ENCODE measurements at places on chromosomes 2 and 18.
A peak's percentile ranks its signal among the peaks of the same experiment; 100 is the strongest.

DNA sequence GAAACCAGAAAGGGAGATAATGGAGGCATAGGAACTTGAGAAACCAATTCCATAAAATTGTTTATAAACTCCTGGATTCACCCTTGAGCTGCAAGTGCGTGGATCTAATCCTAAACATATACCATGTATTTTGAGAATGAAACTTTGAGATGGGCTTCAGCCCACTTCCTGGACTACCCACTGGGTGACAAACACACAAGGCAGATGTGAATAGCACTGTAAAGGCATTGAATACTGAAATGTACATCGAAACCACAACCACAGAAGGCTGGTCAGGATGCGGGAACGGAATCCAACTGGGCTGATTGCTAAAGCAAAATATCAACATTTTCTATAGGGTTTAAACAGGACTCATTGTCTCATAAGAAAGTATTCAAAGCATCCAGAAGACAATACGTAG, 228.5 kb upstream of the ZEB2 start:
- no peak for DNase-seq

DNA sequence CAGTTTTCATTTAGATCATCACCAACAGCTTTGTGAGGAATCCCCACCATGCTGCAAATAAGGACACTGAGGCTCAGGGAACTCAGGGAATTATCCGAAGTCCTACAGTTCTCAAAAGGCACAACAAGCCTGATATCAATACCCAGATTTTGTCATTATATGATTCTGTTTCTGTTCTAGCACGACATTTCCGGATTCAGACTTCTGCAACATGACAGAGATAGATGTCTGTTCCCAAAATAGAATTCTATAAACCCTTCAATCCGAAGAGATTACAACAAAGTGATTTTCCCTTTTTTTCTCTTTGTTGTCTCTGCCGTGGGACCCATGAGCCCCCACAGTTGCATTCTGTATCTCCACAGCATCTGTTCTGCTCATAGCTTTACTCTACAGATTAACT, 72.0 kb downstream of the DOCK10 start:
- DNase-seq = no peak

DNA sequence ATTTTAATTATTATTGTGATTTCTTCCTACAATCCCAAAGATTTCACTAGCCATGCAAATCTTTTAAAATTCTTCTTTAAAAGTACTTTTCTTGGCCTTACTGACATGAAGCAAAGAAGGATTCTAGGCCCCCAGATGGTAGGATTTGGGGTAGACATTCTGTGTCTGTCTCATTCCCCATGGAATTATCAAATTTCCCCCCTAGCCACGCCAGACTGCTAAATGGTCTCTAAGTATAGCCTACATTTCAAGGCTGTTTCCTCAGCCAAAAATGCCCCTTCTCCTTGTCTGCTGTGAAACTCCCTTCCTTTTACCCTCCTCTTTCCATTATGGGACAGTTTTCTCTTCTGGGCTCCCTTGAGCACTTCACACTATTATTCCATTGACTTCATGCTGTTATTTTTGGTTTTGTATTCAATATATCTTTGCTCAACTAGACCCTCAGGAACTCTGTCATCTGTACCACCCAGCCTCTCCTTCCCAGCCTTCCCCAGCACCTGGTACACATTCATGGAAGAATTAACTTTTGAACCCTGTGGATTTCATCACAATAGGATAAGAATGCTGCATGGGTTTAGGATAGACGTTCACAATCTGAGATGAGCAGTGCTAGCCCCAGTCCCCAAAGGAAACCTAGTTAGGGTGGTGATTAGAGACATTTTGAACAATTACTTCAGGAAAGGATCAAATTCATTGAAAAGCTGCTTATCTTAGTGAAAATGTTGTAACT, 21.5 kb upstream of the CYP1B1 start:
- DNase-seq = no peak

- DNase-seq = no peak
Measured at GRCh38 chr2:8107621-8108378, 574.1 kb upstream of the ID2 start.

DNA sequence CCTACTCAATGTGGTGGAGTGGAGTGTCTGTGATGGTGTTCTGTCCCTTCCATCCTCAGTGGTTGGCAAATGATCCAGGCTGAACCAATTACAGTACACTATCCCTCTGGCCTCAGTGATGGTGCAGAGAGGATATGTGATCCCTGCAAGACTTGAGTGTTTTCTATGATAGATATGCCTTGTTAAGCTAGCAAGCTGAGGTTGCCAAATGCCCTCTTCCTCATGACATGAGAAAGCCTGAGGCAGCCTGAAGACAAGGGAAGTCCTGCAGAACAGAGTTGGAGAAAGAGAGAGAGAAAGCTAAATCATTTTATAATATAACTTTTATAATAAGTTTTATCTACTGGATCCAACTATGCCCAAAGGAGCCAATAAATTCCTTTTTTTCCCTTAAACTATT, 41.6 kb upstream of the GORASP2 start:
- no peak for DNase-seq

GRCh38 chr18:60044290-60045006, 144.7 kb downstream of the PMAIP1 start:
- DNase-seq = no peak

- DNase-seq = no peak
Measured at GRCh38 chr18:78776151-78776550, 203.5 kb upstream of the SALL3 start.

- DNase-seq = no peak
Measured at GRCh38 chr2:46841621-46842020, 74.0 kb downstream of the MCFD2 start.

DNA sequence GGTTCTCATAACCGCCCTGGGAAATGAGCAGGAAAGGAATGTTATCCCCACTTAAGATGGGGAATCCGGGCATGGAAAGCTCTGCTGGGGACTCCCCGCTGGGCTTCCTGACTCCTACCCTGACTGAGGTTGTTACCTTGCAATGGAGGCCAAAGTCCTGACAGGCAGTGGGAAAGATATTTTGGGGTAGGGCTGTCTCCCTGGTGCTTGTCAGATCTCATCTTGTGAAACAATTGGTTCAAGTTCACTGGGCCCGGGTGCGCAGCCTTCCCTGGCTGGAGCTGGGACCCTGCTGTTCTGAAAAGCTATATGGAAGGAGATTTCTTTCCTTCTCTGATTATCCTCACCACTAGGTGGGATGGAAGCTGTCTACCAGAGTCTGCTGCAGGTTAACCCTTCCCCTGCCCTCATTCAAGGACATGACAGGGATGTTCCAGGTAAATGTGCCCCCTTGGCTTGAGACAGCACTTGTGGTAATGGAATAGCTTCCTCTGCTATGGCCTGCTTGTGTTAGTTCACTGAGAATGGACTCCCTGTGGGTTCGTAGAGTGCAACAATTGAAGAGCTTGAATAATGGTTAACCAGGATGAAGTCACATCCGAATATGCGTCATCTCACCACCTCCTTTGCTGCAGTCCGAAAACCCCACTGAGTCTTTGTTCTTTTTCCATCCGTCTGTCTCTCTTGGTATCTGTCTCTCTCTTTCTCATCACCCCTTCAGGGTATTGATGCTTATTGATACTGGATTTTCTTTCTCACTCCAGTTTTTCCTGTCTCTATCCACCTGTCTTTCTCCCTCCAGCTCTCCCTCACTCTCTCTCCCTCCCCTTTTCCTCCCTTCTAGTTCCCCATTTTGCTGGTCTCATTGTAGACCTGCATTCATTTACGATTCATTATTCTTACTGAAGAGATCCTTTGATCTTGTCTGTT, 67.8 kb upstream of the EPAS1 start:
- DNase-seq = no peak

GRCh38 chr2:202344178-202344577, 31.9 kb upstream of the BMPR2 start:
- no peak for DNase-seq

GRCh38 chr2:42706836-42707235, 57.1 kb downstream of the OXER1 start:
- DNase-seq = no peak

GRCh38 chr2:33008716-33009115, 62.0 kb downstream of the LTBP1 start:
- no peak for DNase-seq

DNA sequence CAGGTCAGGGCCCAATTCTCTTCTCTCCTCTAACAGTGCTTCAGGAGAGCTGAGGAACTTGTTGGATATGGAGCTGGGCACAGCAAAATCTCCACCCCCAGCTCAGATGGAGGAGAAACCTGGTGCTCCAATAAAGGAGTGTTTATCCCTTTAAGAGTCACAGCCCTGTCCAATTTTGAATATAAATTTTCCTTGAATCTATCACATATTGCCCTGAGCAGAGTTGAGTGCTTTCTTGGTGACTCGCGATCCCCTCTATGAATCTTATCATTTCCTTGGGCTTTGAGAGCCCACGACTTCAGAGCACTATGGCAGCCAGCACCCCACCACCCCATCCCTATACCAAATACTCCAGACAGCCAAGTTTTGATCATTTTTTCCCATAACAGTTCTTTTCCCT, 34.4 kb upstream of the SMAD7 start:
- no peak for DNase-seq

GRCh38 chr2:239229545-239230279, 171.1 kb downstream of the HDAC4 start:
- peak; percentile 51 for DNase-seq

- DNase-seq = no peak
Measured at GRCh38 chr2:53202063-53202462, 565.5 kb upstream of the CHAC2 start.

GRCh38 chr2:88443353-88443938, 9.0 kb downstream of the FOXI3 start:
- DNase-seq = no peak

- DNase-seq = no peak
Measured at GRCh38 chr2:31241625-31242270, 7.8 kb downstream of the EHD3 start.

GRCh38 chr2:200640176-200640575, 54.4 kb downstream of the AOX1 start:
- no peak for DNase-seq

GRCh38 chr2:178512484-178512883, 32.2 kb downstream of the PLEKHA3 start:
- DNase-seq = no peak

GRCh38 chr2:27076323-27076722, 2.1 kb upstream of the EMILIN1 start:
- DNase-seq = no peak

GRCh38 chr2:1868683-1869141, 124.4 kb upstream of the PXDN start:
- no peak for DNase-seq

- no peak for DNase-seq
Measured at GRCh38 chr2:189492451-189492850, 51.2 kb downstream of the WDR75 start.

GRCh38 chr2:48519593-48519992, 10.4 kb upstream of the STON1 start:
- no peak for DNase-seq

GRCh38 chr2:235698028-235698427, 204.2 kb downstream of the AGAP1 start:
- DNase-seq = no peak

DNA sequence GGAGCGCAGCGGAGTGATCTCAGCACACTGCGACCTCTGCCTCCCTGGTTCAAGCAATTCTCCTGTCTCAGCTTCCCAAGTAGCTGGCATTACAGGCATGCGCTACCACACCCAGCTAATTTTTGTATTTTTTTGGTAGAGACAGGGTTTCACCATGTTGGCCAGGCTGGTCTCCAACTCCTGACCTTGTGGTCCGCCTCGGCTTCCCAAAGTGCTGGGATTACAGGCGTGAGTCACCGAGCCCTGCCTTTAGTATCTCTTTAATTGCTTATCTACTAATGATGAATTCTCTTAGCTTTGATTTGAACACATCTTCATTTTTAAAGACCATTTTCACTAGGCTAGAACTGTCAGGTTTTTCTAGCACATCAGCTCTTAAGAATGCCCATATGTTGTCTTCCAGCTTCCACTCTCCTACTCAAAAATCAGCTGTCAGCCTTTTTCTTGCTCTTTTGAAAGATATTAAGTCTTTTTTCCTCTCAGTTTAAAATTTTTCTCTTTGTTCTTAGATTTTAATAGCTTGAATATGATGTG, 16.1 kb upstream of the MFSD2B start:
- no peak for DNase-seq

DNA sequence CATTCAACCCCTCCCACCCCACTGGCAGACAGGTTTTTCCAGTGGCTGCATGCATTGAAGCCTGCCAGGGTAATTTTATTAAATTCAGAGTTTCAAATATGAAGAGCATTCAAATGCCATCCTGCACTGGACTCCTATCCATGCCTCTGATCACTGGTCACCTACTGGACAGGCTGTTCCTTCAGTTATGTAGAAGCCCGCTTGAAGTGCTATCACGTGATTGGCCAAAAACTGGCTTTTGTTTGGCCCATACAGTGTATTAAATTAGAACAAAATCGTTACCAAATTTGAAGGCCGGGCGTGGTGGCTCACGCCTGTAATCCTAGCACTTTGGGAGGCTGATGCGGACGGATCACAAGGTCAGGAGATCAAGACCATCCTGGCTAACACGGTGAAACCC, 464.1 kb downstream of the TSN start:
- no peak for DNase-seq

GRCh38 chr2:156118753-156119416, 213.6 kb downstream of the NR4A2 start:
- DNase-seq = no peak

DNA sequence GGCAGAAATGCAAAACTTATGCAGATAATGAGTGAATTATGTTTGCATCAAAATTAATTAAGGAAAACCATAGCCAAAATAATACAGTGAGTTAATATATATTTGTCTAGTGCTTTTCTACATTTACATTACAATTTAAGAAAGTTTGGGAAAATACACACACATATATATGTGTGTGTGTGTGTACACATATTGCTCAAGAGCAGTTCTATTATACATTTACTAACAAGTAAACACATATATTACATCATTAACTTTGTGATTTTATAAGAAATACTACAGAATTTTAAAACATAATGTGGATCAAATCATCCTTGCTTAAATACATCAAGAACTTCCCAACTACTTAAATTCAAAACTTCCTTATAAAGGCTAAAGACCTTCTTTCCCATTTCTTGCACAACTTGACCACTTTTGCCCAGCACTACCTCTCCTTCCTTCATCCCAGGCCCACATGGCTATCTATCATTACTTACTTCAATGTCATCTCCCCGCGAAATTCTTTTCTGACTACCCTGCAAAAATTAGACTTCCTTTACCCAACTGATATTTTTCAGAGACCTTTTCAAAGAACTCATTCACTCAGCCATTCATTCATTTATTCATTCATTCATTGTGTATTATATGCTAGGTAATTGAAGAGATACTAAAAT, 68.4 kb downstream of the COL5A2 start:
- no peak for DNase-seq

GRCh38 chr2:98927027-98927426, 9.0 kb downstream of the CRACDL start:
- DNase-seq = no peak

DNA sequence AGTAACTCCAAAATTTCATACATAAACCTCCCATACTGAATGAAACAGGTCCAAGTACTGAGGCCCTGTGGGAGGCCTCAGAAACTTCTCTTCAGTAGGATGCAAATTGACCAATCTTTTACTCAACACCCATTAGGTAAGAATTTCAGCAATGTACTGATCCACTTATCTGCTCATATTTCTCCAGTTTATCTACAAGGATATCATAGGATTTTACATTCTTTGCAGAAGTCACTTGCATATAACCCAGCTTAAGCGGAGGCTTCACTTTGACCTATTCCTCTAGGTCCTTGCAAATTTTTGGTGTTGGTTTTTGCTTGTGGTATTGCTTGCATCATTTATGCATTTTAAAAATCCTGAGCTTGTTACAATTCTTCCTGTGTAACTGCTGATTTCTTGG, 28.8 kb upstream of the SLC3A1 start:
- no peak for DNase-seq

- DNase-seq = no peak
Measured at GRCh38 chr2:45496869-45497268, 114.2 kb downstream of the SRBD1 start.

Data from activated CD8-positive, alpha-beta memory T cell treated with anti-CD3 and anti-CD28 coated beads for 24 hours (primary cell).